ENCODE measurements at places on chromosomes 1 and 21. TPM values are rescaled to one million over a fixed set of nuclear protein-coding genes. Genes with fewer than 3 reads are reported as not detected.

GRCh38 chr1:6438047-6438525 lies 13.5 kb downstream of the ESPN start:
- DNase-seq = no peak

- no peak for DNase-seq
These were observed 46.4 kb downstream of the BEND5 start for GRCh38 chr1:48730164-48730910.

GRCh38 chr21:39855595-39855994 lies 11.6 kb upstream of the PCP4 start:
- no peak for DNase-seq

DNA sequence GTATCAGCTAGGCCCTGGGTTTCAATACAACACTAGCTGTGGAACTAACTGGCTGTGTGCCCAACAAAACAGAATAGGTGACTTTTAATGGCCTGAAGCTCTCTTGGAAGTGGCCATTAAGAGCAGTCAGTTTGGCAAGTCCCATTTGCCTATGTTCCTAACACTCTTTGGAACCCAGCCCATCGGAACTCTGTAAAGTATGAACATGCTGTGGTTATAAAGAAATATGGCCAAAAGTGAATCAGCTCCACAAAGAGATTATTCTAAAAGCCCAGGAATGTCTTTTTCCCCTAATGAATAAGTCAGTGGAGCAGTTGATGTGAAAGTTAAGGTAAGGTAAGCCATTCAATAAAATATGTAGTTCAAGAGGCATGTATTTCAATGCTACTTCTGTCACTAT lies 223.7 kb upstream of the ADAMTS5 start:
- no peak for DNase-seq

DNA sequence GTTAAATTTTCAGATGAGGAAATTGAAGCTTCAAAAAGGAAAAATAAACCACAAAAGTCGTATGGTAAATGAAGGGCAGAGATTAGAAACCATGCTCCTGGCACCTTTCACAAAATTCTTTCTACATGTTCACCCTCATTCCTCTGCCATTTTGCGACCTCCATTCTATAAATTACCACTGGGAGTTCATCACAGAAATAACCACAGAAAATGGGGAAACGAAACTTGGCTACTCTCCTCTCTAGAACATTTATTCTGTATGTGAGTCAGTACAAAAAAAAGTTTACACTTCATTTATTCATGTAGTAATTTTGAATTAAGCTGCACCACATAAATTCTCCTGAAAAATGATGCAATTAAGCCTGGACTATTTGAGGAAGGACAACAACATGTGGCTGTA lies 320.9 kb upstream of the C1orf87 start:
- no peak for DNase-seq

- DNase-seq = no peak
These were observed 48.1 kb downstream of the CDC14A start for GRCh38 chr1:100400404-100400803.

DNA sequence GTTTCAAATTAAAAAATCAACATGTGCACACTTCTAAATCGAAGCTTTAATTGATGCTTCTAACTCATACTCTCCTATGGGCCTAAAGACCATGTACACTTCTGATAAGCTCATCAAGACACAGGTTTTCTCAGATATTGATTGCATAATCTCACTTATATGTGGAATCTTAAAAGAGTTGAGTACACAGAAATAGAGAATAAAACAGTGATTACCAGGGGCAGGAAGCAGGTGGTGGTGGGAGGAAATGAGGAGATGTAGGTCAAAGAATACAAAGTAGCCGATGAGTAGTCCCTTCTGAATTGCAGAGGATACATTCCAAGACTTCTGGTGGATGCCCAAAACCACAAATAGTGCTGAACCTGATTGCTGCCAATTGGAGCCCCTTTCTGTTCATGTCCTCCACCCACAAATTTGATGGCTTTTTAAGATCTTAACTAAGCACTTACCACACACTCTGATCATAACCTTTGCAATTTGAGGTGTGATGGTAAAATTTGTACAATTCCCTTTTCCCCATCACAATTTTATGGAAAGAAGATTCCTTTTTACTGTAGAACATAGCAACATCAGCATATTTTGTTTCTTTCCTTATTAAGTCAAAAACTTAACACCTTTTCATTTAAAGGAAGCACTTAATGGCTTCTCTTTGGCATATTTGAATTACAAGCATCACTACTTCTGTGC lies 3.3 kb upstream of the CD1B start:
- DNase-seq = no peak

- no peak for DNase-seq
These were observed 429 bp downstream of the SRRM1 start for GRCh38 chr1:24643363-24644099.

Gene IFI44
- total RNA-seq = 19.7 TPM

Gene IL12RB2
- total RNA-seq = not detected
